ENCODE measurements at places on chromosomes 12 and 14.
A peak's percentile ranks its signal among the peaks of the same experiment; 100 is the strongest.

- DNase-seq: no peak
Observed at GRCh38 chr14:87940382-87940781, 52.6 kb downstream of the GALC start.

DNA sequence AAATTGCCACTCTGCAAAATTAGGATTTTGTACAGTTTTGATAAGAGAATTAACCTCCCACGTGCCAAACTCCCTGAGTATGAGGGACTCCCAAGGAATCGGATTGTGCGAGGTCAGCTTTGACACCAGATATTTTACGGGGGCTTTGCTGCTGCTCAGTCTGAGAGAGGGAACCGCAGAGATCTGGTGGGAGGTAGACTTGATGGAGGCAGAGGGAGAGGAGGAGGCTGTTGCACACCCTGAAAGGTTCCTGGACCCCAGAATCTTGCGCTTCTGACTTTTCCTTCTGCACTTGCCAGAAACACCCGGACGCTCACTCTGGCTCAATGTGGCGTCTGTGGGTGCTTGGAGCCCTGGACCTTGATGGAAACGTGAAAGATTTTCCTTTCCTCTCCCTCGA lies 83.9 kb downstream of the PAPOLA start:
- no peak for DNase-seq

- no peak for DNase-seq
Observed at GRCh38 chr12:68119724-68120211, 39.8 kb downstream of the IFNG start.

DNA sequence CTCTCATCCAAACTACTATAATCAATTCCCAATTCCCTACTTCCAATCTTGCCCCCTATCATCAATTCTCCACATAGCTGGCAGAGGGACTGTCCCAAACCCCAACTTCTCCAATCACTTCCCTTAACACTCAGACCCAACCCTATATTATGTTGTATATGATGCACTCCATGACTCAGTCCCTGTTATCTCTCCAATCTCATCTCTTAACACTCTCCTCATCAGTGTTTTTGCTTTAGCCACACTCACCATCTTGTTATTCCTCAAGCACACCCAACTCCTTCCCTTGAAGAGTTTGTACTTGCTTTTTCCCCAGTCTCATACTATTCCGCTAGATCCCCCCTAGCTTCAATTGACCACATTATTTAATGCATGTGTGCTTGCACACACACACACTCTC lies 4.9 kb downstream of the RHOJ start:
- no peak for DNase-seq

DNA sequence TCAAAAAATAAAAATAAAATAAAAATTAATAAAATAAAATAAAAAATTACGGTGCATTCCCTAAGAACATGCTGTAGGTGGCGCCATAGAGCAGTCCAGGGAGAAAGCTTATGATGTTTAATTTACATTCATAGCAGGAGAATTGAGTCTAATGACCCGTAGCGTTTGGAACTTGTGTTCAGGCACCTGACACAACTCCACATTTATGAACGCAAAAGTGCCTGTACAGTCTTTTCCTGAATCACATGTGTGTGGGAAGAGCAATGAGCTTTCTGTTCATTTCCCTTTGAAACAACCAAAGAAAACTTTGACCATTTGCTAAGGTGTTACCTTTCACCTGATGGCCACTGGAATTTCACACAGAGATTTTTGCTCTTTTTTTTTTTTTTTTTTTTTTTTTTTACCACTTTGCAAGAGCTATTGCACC lies 60.6 kb upstream of the KCNA1 start:
- peak; percentile 21 for DNase-seq

DNA sequence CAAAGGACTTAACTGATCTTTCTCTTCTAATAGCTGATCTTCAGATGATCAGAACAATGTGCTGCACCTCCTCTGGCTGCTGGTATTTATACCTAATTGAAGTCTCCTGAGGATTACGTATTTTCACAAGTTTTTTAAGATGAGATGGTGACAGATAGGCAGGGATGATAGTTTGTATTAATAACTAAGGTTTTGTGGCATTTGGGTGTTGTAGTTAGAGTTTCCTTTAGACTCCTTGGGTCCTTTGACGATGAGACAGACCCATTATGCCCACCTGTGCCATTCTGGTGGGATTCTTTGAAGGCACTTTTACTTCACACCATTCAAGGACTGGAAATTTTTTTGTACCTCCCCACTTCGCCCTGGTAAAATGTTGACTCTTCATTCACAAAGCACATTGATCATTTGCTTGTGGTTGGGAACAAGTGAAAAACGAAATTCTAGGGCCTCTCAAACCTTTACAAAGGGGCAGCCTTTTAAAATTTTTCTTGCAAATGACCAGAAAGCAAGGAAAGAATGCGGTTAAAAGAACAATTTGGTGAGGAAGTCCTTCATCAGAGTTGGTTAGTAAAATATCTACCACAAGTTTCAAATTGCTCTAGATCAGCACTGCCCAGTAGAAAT lies at the start of gene IFNG:
IFNG (minus strand) TSS at position 60 of the 624 bp plus-strand sequence. CDS start 125 bp downstream, outside the sequence.
- DNase-seq: no peak

DNA sequence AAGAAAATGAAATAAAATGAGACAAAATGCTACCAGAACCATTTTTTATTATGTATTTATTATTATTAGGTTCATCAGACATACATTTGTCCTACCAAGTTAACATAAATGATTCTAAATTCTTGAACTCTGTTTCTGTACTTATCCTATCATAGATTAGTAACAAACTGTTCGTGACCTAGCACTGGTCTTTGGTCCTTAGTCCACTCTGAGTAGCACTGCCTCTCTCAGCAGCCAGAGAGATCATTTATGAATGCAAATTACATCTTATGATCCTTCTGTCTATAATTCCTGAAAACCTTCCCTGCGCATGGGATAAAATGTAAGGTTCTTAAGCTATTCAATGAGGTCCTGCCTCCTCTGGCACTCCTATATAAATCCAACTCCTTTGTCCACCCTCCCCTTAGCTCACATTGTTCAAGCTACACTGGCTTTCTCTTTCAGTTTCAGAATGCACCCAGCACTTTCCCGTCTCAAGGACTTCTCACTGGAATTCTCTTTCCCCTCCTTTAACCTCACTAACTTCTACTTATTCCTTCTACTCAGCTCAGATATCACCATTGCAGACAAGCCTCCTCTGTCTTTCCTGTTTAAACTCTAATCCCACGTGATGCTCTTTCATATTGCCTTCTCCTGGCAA lies 17.1 kb downstream of the PDZRN4 start:
- DNase-seq: no peak

DNA sequence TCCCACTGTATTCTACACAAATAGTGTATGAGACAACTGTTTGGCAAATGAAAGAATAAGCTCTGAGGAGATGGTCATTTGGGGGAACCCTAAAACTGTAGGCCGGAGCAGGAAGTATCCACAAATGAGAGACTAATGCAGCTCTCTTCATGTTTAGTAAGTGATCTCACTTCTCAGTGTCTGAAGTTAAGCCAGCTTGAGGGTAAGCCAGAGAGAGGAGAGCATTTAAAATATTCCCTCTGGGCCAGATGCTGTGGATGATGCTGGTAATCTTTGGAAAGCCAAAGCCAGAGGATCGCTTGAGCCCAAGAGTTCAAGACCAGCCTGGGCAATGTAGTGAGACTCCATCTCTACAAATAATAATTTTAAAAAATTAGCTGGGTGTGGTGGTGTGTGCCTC lies 130.6 kb upstream of the SINHCAF start:
- DNase-seq: no peak

DNA sequence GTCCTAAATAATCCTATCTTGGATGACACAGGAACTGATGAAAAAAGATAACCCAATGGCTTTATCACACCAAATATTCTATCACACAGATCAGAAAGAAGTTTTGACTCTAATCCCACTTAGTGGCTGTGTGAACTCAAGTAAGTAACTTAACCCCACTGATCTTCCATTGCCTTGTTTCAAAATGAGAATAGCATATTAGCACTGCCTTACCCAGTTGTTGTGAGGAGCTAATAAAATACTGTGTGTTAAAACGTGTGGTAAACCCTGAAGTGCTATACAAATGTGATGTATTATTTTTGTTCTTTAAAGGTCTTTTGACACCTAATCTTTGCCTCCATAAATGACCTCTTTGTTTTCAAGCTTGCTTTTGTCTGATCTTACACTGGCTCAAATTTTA lies 60.9 kb upstream of the ARID2 start:
- no peak for DNase-seq

- DNase-seq: no peak
Observed at GRCh38 chr12:111006621-111007020, 86.2 kb upstream of the MYL2 start.

DNA sequence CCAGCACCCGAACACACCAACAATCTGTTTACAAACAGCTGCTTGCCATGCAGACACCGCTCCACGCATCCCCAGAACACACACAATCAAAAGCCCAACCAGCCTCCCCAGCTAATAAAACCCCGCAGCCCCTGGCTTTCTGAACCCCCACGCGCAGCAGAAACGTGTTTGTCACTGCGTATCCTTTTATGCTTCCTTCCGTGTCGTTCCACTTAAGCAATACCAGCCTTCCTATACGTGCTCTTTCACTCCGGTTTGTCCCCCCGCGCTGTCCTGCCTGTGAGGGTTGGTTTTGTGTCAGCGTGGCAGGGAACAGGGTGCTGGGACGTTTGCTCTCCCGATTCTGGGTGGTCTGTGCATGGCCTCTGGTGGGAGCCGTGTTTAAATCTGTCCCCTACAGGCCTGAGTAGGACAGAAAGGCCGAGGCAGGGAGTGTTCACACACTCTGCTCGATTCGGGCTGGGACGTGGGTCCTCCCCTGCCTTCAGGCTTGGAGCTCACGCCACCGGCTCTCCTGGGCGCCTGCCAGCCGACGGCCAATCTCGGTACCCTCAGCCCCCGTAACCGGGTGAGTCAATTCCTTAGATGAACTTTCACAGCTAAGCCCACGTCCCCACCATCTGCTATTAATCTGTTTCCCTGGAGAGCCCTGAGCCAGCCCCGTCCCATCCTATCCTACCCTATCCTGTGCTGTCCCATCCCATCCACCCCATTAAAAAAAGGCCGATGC lies 60.0 kb downstream of the NOC4L start:
- DNase-seq: no peak

DNA sequence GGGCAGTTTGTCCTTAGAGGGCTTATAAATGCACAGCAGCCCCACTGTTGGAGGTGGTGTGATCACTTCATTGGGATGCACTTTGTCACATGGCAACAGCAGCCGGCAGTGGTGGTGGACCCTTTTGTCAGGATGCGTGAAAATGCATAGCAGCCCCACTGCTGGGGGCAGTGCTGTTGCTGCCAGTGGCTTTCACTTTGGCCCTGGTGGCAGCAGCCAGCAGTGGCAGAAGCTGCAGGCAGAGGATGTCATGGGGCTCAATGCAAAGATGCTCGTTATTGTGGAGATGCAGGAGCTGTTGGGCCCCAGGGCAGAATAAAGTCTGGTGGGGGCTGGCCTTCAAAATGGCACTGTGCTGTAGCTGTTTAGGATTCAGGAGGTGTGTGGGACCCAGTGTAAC lies 173.0 kb upstream of the DAAM1 start:
- no peak for DNase-seq

- DNase-seq: peak; percentile 68
Observed at GRCh38 chr12:98595243-98595988, 1.9 kb downstream of the SLC25A3 start.

DNA sequence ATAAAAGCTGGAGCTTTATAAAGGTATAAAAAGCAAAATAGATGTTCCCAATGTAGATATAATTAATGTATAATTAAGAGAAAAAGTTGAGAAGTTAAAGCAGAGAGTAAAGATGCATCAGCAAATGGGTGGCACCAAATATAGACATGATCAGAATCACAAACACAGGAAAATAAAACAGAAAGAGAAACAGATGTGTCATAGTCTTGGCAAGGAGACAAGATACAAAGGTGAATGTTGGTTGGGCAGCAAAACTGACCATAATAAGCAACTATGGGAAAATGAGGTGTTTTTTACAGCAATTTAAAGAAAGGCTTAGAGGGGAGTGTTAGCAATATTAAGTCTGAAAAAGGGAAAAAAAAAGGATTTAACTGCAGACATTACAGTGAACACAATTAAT lies 135.4 kb upstream of the CLEC14A start:
- DNase-seq: no peak

DNA sequence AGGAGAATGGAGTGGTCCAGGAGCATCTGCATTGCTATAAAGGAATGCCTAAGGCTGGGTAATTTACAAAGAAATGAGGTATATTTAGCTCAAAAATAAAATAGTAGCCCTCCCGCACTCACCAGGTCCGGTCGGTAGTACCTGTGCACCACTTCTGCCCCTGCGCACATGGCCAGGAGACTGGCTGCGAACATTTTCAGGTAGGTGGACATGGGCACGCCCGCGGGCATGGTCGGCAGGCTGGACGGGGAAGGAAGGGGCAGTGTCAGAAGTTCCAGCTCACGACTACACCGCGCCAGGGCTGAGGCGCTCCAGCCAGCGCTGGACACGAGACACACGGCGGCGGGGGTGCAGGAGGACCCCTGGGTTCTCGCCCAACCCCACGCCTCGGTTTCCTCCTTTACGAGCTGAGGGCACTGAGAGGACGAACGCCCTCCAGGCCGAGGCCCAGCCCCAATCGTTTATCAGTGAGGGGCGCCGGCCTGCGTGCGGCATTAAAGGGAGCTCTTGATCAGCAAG lies 9.1 kb upstream of the TDG start:
- DNase-seq: no peak

- DNase-seq: peak; percentile 62
Observed at GRCh38 chr12:98973395-98973794, 328.3 kb downstream of the APAF1 start.

DNA sequence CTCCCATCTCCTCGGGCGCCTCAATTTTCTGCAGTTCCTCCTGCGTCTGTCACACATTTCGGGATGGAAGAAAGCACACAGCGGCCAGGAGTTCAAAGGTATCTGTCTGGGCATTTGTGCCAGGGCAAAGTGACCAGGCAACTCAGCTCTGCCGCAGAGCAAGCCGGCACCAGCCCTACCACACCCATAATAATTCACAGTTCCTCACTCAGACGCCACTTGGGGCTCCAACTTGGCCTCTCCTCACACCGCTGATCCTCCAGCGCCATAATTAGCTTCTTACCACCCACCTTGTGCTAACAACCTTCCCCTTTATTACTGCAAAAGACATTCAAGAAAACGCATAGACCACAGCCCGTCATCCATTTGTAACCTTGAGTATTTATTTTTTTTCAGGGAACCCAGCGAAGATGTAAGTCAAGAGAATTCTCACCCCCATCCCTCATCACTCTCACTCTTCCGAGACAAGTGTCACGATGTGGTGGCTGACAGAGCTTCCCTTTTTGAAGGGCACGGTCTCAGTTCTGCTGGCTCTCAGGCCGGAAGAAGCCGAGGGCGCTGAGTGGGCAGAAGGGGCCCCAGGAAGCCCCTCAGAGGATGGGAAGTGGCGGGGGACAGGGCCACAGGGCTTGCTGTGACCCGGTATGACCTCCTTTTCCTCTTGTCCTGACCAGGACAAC lies 25.2 kb upstream of the NCOR2 start:
- DNase-seq: no peak

Data from foreskin melanocyte (primary cell).